ENCODE measurements at places on chromosomes 12 and 14. TPM values are rescaled to one million over a fixed set of nuclear protein-coding genes. Genes with fewer than 3 reads are reported as not detected.

KCNC2 gene
- total RNA-seq, result not detected

LIN7A gene
- total RNA-seq, result not detected

KRT76 gene
- not detected for total RNA-seq

AGAP2 gene
- total RNA-seq, result under 0.01 TPM

RPL10L gene
- total RNA-seq, result not detected
